Adipocyte (in vitro differentiated cells): ENCODE measurements at places on chromosomes 16 and 17.

DNA sequence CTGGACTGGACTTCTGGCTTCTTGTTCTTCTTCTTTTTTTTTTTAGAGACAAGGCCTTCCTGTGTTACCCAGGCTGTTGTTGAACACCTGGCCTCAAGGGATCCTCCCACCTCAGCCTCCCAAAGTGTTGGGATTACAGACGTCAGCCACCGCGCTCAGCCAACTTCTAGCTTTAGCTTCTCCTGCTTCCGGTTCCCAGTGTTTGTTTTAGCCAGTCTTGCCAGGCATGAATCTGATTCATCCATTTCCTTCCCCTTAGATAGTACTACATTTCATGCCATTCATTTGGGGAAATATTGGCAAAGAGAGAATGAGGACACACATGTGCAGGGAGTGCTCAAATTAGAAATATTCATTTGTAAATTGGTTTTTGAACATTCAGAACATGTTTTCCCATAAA, 12.1 kb upstream of the NDUFAB1 start:
- DNase-seq, result peak; percentile 14

DNA sequence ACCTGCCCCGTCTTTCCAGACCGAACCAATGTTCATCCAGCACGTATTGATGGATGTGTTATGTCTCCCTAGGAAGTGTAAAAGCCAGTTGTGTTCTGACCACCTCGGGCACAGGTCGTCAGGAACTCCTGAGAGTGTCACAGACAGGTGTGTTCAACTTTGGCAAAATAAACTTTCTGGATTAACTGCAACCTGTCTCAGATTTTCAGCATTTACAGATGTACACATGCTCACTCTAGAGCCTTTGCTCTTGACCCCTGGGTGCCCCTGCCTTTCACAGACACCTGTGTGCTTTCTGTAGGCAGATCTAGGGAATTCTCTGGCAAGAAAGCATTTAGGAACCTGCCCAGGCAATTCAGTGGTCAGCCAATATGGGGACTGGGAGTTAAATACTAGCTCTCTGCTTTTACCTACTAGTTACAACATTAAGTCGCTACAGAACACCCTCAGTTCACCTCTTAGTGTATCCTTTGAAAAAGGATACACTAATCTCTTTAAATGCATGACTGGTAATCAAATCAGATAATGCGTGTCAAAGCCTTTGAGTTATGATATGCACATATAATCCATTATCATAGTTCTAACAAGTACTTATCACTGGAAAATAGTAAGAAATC, 188.9 kb downstream of the CPPED1 start:
- no peak for DNase-seq

GRCh38 chr17:59375857-59376256, 44.4 kb downstream of the YPEL2 start:
- DNase-seq, result no peak

- no peak for DNase-seq
Measured at GRCh38 chr16:22979038-22979437, 165.1 kb downstream of the HS3ST2 start.

DNA sequence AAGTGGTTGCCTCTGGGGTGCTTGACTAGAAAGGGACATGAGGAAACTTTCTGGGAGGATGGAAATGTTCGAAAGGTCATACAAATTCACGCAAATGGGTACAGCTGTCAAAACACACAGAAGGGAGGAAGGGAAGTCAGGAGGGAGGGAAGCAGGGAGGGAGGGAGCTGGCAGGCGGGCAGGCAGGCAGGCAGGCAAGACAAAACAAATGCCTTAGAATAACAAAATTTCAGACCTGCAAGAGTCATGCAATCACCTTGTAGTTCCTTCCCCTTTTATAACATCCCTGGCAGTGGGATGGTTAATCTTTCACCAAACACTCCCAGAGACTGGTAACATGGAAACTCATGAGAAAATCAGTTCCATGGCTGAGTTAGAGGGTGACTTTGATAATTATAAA, 189.2 kb downstream of the STX8 start:
- DNase-seq, result no peak

DNA sequence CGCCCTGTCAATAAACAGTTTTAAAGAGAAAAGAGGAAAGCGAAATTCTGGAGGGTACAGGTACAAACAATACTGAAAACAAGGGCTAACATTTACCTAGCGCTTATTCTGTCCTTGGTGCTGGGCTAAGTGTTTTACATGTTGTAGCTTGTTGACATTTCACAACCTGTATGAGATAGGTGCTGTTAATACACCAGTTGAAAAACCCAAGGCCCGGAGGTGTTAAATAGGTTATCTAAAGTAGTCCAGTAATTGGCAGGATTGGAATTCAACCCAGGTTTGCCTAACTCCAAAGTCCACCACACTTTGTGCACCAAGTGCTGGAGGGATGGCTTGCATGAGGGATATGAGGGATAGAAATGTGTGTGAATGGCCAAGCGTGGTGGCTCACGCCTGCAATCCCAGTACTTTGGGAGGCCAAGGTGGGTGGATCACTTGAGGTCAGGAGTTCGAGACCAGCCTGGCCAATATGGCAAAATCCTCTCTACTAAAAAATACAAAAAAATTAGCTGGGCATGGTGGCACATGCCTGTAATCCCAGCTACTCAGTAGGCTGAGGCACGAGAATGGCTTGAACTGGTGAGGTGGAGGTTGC, 2.9 kb downstream of the ATP6V0D1 start:
- DNase-seq, result no peak

DNA sequence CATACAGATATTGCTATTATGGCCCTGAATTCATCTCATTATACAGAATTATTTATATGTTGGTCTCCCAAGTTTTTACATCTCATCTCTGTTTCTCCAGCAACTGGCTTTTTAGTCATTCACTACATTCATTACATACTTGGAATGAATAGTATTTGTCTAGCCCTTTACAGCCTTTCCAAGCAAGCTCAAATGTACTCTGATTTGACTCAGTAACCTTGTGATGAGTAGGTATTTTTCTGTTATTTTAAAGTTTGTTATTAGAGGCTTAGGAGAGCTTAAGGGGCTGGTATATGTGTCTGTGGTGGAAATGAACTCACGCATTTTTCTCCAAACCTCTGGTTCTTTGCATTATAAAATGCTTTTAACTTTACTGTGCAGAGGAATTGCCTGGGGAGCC, 224.7 kb downstream of the SNX29 start:
- peak; percentile 61 for DNase-seq

DNA sequence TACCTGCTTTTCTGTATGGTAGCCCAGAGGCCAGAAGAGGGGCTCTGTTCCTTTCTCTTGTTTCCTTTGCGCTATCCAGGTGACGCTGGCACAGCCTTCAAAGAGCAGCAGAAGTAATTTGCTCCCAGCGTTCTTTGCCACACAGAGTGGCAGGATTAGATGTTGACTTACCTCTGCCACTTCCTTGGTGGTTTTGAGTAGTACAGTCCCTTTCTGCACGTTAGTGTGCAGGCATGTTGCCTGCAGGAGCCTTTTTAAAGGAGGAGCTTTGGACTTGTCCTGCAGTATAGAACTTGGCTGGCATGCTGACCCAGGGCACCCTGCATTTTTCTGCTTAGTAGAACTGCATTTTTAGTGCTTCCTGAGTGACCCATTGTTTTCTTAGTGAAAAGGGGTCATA, at the start of gene ABCC11:
ABCC11 (minus strand) TSS at position 229 of the 400 bp plus-strand sequence. CDS start 15,618 bp downstream, outside the sequence.
- no peak for DNase-seq

- no peak for DNase-seq
Measured at GRCh38 chr17:1069847-1070246, 72.9 kb downstream of the TIMM22 start.

DNA sequence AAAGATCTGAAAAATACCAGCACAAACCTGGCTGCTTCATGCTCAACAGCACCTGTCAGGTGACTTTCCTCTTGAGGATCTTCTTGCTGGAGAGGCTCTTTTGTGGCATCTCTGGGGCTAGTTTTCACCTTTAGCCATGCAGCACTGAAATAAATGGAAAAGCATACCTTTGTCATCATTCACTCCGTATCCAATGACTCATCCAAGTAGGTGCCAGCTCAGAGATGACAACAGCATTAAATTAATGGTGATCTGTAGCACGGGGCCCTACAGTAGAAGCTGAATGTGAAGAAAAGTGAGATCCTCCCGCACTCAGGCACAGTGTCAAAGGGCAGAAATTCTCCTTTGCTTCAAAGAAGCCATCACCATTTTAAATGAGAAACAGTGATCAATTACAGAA, 32.2 kb downstream of the KIAA0753 start:
- no peak for DNase-seq

DNA sequence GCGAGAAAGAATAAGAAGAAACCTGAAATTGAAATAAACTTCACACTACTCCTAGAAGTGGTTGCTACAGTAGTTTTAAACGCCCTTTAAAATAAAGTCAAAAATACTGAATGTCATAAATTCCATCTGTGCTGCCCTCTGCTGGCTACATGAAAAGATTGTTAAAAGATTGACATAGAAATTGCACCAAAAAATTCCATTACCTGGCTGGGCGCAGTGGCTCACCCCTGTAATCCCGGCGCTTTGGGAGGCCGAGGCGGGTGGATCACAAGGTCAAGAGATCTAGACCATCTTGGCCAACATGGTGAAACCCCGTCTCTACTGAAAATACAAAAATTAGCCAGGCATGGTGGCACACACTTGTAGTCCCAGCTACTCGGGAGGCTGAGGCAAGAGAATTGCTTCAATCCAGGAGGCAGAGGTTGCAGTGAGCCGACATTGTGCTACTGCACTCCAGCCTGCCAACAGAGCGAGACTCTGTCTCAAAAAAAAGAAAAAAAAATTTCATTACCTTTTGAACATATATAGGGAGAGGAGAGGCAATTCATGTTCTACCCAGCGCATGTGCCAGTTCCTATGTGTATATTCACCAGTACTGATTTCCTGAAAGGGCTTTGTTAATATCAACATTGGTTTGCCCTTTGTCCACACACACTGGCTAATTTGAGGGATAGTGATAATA, 36.5 kb downstream of the CYTH1 start:
- DNase-seq, result peak; percentile 82

DNA sequence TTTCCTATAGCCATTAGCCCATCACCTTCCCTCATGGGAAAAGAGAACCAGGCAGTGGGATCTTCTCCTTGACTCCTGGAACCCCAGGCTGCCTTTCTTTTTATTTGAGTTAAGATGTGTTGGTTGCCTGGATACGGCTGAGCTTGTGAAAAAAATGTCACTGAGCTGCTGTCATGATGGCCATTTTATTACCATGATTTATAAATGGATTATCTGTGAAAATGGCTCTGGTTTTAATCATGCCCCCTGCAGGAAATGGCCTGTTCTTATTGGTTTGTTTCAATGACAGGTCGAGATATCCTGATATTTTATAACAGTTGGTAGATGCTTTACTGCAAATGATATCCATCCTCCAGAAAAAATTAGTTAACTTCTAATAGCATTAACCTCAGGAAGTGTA, 640.4 kb downstream of the CDH11 start:
- DNase-seq, result no peak

DNA sequence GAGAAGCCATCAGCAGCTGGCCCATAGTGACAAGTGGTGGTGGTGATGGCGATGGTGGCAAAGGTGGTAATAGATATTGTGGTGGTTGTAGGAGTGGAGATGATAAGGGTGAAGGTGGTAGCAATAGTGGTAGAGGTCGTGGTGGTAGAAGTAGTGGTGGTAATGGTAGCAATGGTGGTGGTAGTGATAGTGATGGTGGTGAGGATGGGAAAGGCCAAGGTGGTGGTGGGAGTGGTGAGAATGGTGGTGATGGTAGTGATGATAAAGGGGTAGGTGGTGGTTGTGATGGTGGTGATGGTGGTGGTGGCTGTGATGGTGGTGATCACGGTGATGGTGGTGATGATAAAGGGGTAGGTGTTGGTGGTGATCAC, 13.1 kb downstream of the CDH5 start:
- no peak for DNase-seq

GRCh38 chr17:14738652-14738988, 437.7 kb downstream of the HS3ST3B1 start:
- no peak for DNase-seq

GRCh38 chr17:79648181-79648831, 37.5 kb upstream of the RBFOX3 start:
- no peak for DNase-seq

GRCh38 chr16:70653406-70653805, 7.0 kb downstream of the IL34 start:
- DNase-seq, result no peak

DNA sequence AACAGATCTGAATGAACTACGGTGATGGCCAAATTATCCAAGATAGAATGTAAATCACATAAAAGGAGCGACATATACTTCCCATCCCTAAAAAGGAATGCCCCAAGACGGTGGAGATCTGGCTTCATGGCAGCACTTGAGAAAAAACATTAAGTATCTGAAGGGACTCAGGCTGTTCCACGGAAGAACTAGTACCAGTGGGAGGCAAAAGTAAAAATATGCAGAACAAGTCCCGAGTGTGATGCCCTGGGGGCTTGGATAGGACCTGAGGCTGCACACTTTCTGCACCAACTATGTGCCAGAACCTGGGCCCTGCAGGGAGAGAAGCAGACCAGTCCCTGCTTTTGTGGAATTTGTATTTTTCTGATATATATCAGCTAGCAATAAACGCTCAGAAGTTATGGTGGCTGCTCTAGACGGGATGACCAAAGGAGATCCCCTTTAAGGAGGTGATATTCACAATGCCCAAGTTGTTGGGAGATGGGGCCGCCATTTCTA, 539 bp upstream of the CKLF start:
- DNase-seq, result no peak

- DNase-seq, result peak; percentile 50
Measured at GRCh38 chr17:10059684-10060211, 138.7 kb downstream of the GAS7 start.

- DNase-seq, result no peak
Measured at GRCh38 chr17:42413464-42414040, 9.5 kb downstream of the CAVIN1 start.

DNA sequence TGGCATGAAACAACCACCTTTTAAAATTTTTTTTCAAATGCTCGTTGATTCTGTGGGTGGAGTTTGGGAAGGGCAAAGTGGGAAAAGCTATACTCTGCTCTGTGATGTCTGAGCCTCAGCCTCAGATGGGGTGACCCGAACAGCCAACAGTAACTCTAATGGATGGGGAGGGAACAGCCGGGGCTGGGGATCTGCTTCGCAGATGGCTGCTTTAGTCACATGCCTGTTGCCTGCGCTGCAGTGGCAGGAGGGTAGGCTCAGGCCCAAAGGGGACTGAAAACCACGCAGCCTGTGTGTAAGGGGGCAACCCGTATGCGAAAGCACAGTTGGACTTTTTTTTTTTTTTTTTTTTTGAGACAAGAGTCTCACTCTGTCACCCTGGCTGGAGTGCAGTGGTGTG, 14.9 kb upstream of the MAPK3 start:
- no peak for DNase-seq
